GM13976 (cell line): ENCODE measurements at places on chromosomes 4 and X.

- DNase-seq = peak; percentile 36
Measured at GRCh38 chr4:40205259-40206198, 8.7 kb downstream of the RHOH start.

DNA sequence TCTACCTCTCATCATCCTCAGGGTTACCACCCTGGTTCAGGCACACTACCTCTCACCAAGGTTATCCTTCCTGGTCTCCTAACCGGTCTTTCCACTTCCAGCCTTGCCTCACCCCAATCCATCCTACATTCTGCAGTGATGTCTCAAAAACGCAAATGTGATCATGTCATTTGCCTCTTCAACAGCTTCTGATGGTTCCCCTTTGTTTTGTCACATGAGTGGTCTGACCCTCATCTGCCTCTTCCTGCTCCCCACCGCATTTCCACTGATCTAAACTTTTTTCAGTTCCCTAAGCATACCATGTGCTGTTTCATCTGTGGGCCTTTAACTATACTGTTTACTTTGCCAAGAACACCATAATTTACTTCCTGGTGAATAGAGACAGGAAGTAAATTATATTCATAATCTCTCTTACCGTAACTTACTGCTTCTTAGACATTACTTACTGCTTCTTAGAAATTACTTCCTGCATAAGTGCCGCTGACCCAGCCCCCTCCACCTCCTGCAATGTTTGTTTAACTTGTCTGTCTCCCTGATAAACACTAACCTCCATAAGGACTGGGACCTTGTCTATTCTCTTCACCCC is 27.1 kb upstream of the NSUN7 start:
- peak; percentile 37 for DNase-seq

DNA sequence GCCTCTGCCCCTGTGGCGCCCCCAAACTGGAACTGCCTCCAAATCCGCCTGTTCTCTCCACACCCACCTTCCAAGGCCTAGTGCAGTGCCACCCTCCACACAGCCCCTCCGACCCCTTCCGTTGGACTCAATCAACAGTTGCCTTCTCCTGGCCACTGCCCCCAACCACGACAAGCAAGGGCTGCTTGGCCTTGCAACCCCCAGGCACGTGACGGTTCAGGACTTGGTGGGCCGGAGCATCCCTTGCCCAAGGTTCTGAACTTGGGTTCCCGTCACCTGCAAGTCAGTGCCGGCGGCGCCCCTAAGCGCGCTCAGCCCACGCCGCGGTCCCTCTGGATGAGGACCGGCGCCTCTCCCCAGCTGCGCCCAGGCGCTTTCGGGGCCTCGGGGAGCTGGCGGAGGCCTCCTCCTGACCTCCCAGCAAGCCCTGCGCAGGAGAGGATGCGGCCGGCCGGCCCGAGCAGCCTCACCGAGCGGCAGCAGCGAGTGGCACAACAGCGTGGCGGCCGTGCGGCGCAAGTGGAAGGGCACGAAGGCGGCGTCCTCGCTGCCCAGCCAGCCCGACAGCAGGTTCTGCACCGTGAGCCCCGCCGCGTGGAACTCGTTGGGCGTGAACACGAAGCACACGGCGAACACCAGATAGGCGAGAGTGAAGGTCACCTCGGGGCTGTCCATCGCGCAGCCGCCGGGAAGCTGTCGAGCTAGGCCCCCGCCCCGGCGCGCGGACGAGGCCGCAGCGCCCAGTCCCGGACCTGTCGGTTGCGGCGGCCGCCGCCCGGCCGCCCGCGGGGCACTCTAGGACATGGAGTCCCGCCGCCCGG is 750 bp downstream of the TMEM129 start:
- DNase-seq = peak; percentile 71

- DNase-seq = no peak
Measured at GRCh38 chr4:30068234-30068633, 651.9 kb upstream of the PCDH7 start.

GRCh38 chr4:161320377-161320776 is 843.4 kb downstream of the FSTL5 start:
- peak; percentile 11 for DNase-seq

GRCh38 chr4:148443512-148444295 is 1.5 kb upstream of the NR3C2 start:
- DNase-seq = peak; percentile 30

GRCh38 chrX:102959471-102959870 is 22.4 kb downstream of the RAB40AL start:
- no peak for DNase-seq

- DNase-seq = no peak
Measured at GRCh38 chr4:47483745-47484144, 1.3 kb upstream of the ATP10D start.

DNA sequence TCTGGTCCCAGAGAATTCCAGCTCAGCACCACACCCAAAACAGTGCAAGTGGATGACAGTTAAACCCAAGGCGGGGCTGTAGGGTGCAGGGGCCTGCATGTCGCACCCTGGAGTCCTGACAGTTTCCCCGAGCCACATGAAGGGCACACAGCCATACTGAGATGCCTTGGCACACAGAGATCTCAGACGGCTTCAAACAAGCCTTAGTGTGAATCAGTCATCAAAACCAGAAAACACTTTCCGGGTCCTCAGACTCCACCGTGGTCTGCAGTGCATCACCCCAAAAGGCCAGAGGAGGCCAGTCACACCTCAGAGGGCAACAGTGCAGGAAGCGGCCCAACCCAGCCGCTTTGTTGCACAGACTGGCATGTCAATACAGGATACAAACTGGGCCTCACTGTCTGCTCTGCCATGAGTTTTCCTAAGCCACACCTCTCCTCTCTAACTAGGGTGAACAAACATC is 64.6 kb upstream of the ENPP6 start:
- DNase-seq = peak; percentile 48

DNA sequence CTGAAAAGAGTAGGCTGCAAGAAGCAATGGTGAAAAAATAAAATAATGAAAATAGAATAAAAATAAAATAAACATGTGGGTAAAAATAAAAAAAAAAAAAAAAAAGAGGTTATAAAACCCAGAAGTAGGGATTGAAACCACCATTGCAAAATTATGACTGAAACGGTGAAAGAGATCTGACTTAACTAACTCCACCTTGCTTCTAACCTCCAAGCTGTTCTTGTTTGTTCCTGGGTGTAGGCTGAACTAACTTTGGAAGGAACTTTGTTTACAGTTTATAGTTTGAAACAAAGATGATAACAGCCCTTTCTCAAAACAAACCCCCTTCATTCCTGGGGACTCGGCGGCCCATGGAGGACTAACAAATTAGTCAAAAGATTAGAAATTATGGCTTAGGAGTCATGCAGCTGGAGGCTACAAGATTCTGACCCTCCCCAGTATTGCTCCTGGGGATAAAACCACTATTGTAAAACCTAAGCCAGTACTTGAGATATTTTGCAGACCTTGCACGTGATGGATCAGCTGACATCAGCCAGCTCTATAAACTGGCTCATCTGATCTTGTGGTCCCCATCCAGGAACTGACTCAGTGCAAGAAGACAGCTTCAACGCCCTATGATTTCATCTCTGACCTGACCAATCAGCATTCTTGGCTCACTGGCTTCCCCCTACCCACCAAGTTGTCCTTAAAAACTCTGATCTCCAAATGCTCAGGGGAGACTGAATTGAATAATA is 30.4 kb downstream of the DDX60L start:
- DNase-seq = no peak

DNA sequence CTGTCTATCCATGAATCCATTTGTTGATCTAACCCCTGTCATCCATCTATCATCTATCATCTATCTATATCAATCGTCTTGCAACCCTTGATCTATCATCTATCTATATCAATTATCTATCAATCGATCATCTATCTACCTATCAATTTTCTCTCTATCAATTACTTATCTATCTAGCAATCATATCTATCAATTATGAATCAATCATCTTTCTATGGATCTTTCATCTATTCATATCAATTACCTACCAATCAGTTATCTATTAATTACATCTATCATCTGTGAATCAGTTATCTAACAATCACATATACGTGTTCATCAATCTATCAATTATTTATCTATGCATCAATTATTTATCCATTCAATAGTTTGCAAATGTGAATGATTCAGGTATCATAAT is 24.5 kb upstream of the ASMTL start:
- no peak for DNase-seq

DNA sequence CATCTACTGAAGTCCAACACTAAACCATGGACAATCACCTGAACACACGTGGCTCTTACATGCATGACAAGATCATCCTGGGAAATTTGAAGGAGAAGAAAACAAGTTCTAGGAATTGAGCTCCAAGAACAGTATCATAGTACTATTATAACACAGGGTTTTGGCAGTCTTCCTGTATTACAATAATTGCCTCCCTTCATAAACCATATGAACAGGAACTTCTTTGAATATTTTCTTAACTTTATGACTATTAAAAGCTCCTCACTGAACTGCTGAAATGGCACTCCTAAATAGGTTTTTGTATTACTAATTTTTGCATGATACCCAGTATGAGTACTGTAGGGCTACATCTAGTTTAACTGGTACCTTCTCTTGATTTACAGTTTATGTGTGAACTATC is 130.0 kb downstream of the ZAR1 start:
- no peak for DNase-seq

GRCh38 chr4:71338846-71339593 is at the start of gene SLC4A4:
TSS of gene SLC4A4 (plus strand) at chr4:71339020.
- DNase-seq = peak; percentile 73

DNA sequence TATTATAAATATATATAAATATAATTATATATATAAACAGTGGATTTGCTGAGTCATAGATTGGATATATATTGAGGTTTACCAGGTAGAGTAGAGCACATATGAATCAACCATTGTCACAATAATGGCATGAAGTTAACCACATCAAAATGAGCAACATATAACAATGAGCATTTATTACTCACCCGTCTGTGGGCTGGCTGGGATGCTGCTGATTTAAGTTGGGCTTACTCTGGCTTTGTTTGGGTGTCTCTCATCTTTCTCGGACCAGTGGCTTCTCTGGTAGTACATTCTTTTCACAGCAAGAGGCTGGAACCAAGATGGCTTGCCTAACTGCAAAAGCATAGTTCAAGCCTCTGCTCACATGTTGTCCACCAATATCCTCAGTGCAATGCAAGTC is 111.7 kb upstream of the TAPT1 start:
- DNase-seq = no peak

DNA sequence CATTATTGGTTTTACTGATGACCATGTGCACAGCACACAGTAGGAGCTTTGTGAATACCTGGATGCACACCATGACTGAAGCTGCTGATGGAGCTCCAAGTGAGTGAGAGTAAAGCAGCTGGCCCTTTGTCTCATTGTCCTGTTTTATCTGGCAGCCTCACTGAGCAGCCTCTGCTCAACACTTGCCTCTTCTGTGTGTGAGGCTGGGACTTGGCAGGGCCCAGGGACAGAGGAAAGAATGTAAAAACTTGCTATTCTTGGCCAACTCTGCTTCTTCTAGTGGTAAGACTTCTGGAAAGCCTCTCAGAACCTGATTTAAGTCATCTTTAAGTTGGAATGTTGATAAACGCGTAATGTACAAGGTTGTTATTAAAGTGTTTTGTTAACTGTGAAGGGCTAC is 61.4 kb downstream of the BEX1 start:
- DNase-seq = no peak

DNA sequence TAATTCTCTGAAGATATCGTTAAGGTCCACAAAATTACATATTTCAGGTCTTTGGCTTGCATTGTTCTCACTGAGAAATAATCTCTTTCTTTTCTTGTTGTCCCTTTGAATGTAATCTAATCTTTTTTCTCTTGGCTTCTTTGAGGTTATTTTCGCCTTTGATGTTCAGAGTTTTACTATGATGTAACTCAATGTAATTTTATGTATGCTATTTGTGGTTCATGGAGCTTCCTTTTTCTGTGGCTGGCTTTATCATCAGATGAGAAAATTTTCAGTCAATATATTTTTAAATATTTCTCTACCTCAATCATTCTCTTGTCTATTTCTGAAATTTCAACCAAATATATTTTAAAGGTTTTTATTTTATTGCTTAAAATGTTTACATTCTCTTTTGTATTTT is 672.2 kb downstream of the TRAM1L1 start:
- DNase-seq = no peak

DNA sequence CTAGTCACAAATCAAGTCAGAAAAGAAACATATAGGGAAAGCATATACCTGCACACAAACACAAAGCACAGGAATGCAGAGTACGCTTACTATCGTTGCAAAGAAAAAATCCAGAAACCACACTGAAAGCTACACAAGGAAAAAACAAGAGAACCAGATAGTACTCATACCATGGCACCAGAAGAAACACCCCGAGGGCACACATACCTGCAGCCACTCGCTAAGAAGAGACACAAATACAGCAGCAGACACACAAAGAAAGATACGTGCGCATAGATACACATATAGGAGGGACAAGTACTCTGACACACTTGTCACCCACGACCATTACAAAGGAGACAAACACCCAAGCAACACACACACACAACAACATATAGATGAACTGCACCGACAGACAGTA is 1.4 kb upstream of the SLC38A5 start:
- no peak for DNase-seq

- DNase-seq = no peak
Measured at GRCh38 chr4:86944964-86945781, 10.4 kb downstream of the AFF1 start.

DNA sequence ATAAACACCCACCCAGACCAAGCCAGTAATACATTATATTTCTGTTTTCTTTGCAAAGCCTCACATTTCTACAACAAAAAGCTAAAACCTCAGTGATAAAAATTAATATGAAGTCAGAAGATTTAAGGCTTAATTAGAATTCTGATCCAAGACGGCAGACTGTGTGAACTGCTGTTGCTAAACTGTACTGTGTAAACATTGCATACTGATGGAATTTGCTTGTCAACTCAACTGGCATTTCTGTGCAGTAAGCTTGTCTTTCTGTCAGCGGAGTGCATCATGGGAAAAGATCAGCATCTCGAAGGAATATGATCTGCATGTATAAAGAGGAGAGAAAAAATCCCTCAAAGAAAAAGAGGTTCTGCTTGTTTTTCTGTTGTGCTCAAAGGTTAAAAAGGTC is 69.4 kb upstream of the SPANXB1 start:
- no peak for DNase-seq

GRCh38 chrX:48971249-48972219 is at the start of gene KCND1:
TSS of gene KCND1 (minus strand) at chrX:48971844. CDS start at chrX:48970271, 1,573 bp downstream.
- no peak for DNase-seq

DNA sequence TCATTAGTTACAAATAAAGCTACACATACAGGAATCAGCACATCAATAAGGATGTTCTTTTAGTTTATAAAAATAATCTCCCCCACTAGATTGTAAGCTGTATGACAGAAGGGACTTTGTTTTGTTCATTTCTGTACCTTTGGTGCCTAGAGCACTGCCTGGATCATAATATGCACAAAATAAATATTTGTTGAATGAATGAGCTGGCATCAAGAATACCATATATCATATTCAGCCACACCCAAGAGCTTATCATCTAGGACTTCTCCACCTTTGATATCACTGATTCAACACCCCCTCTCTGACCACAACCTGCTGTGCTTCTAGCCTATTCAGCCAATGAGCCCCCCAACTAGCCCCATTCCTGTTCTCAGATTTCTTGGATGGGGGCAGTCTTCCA is 10.6 kb downstream of the SYTL4 start:
- no peak for DNase-seq
